Neural progenitor cell (in vitro differentiated cells): ENCODE measurements at places on chromosomes 5 and 9. TPM values are rescaled to one million over a fixed set of nuclear protein-coding genes. Genes with fewer than 3 reads are reported as not detected.

DNA sequence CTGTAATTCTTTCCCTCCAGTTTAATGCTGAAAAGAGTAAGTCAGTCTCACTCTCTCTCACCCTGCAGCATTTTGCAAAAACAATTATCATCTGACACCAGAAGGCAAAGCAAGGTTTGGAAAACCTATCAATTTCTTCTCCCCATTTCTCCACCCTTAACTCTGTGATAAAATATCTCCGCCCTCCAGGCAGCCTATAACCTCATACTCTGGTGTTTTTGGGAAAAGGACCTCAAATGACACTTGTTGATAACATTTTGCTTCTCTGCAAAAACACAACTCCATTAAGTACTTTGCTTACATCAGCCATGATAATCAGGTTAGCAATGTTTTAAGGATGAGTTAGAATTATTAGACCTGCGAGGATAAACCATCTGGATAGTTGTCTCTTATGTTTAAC, 2.3 kb downstream of the ANKH start:
- H3K4me1 ChIP-seq: peaks cover 4% of the 10 kb centered on the region
- no peak for DNase-seq
- no peak overlapping the region for H3K27ac ChIP-seq
- no peak overlapping the region for H3K4me3 ChIP-seq
- H3K27me3 ChIP-seq: peaks cover 61% of the 10 kb centered on the region
- H3K36me3 ChIP-seq: no peaks in the 10 kb centered on the region

Gene FBP2
- not detected in 2 replicates for total RNA-seq

Gene WDR31
- total RNA-seq: 2.5 and 3.2 TPM in 2 replicates

GRCh38 chr5:91132550-91132949, 250.6 kb downstream of the ARRDC3 start:
- peaks cover 7% of the 10 kb centered on the region for H3K4me1 ChIP-seq
- DNase-seq: no peak
- no peaks in the 10 kb centered on the region for H3K27me3 ChIP-seq
- no peaks in the 10 kb centered on the region for H3K36me3 ChIP-seq
- no peak overlapping the region for H3K4me3 ChIP-seq
- no peak overlapping the region for H3K27ac ChIP-seq

GRCh38 chr5:171462136-171462927, 42.9 kb downstream of the FGF18 start:
- H3K27ac ChIP-seq: no peak overlapping the region
- no peaks in the 10 kb centered on the region for H3K27me3 ChIP-seq
- H3K4me3 ChIP-seq: no peak overlapping the region
- peaks cover 7% of the 10 kb centered on the region for H3K4me1 ChIP-seq
- no peaks in the 10 kb centered on the region for H3K36me3 ChIP-seq

Gene RNF183
- total RNA-seq: 0.09 and 0.28 TPM in 2 replicates

Gene PTGER4
- total RNA-seq: 0.65 TPM in 1 of 2 replicates, not detected in the other
